ENCODE measurements at places on chromosomes 13 and 19.
A peak's percentile ranks its signal among the peaks of the same experiment; 100 is the strongest.

DNA sequence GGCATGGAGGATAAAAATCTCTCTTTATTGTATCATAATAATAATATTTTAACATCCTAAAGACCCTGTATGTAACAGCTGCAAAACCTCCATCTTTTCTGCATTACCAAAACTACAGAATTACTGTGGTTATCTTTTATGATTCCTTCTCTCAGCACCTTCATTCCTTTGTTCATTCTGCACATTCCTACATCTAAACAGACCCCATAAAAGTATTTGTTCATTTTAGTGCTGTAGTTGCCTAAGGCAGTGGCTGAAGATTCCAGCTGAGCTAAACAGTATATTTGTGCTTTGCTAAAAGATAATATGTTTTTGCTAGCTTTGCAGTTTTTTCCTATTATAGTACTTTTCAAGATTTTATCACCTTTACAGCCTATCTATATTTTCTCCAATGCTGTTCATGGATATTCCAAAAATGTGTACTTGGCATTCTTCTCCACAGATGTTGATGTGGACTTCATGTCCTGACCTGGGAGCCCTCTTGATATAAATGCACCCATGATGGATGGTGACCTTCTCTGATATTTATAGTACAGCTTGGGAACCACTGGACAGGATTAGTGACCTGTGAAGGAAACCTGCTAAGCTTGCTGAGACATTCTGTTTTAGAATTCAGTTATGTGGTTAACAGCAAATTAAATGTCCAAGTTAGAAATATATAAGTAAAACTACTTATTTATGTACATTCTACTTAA is 2832.9 kb upstream of the PCDH20 start:
- DNase-seq: no peak

- no peak for DNase-seq
These were observed 94.5 kb downstream of the GNG7 start for GRCh38 chr19:2607712-2608601.

DNA sequence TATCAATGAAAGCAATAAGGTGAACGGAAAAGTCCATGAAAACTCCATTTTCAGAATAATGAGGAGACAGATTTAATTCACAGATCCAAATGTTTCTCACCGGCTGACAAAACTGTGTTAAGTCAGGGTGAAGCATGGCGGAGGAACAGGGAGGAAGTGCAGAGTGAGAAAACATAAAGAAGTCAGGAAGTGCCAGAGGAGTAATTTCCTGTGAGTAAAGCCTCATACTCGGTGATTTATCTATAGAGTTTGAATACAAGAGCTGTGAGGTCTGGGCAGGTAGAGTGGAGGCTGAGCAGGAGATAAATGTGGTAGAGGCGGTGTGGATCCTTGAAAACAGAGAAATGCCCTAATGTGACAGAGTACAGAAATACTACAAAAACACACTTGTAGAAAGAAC is 11.4 kb downstream of the CARD8 start:
- DNase-seq: peak; percentile 47

DNA sequence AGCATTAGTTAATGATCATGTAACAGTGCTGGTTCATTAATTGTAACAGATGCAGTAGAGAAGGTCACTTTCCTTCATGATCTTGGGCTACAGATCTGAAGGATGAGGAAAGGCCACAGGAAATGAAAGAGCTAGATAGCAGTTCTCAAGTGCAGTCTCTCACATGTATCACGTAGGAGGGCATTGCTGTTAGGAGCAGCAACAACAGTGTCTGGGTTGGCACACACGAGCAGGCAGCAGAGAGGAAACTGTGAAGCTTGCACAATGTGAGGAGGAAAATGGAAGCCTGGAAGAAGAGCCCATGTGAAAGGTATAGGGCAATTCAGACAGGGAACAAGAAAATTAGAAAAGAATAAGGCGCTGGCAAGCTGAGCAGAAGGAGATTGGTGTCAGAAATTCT is 1741.5 kb downstream of the PCDH9 start:
- DNase-seq: peak; percentile 36

- no peak for DNase-seq
These were observed 8.9 kb downstream of the GRTP1 start for GRCh38 chr13:113354831-113355610.

DNA sequence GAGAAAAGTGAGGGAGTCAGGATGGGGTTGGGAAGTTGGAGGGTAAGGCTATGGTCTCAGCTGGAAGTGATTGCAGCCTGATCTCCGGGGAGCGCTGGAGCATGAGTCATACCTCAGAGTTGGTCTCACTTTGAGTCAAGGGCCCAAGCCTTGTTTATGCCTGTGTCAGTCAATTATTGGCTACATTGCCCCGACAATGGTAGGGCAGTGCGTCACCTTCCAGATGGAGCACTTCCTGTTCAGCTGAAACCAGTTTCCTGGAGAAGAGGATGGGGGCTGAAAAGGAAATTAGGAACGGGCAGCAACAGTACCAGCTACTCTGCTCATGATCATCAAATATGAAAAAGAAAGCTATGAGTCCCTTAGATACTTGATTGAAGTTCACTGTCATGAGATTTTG is 60.4 kb downstream of the ADGRE1 start:
- peak; percentile 75 for DNase-seq

DNA sequence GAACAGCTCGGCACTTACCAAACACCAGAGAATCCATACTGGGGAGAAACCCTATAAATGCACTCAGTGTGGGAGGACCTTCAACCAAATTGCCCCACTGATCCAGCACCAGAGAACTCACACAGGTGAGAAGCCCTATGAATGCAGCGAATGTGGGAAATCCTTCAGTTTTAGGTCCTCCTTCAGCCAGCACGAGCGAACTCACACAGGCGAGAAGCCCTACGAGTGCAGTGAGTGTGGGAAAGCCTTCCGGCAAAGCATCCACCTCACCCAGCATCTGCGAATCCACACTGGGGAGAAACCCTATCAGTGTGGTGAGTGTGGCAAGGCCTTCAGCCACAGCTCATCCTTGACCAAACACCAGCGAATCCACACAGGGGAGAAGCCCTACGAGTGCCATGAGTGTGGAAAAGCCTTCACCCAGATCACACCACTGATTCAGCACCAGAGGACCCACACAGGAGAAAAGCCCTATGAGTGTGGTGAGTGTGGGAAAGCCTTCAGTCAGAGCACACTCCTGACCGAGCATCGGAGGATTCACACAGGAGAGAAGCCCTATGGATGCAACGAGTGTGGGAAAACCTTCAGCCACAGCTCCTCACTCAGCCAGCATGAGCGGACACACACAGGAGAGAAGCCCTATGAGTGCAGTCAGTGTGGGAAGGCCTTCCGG is 8.3 kb downstream of the ZNF135 start:
- no peak for DNase-seq

GRCh38 chr13:28636677-28637317 is 22.1 kb upstream of the POMP start:
- DNase-seq: peak; percentile 88

- DNase-seq: peak; percentile 70
These were observed 26.2 kb downstream of the RAP2A start for GRCh38 chr13:97460004-97460775.

DNA sequence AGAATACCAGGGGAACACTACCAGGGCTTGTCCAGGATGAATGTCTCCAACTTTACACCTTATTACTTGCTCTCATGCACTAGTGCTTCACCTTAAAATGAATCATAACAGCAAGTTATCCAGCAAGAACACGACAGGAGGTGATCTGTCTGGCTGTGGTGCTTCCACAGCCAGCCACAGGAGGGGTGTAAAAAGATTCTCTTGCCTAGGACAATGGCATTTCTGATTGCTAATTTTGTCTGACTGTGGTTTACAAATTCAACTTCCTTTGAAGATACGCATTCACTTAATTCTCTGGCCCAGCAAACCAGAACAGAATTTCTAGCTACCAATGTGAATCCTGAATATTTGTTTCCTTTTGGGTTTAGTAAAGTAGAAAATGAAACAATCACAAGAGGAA is 23.1 kb upstream of the COG3 start:
- peak; percentile 17 for DNase-seq

GRCh38 chr13:78659732-78660494 is 958 bp upstream of the OBI1 start:
- DNase-seq: no peak

DNA sequence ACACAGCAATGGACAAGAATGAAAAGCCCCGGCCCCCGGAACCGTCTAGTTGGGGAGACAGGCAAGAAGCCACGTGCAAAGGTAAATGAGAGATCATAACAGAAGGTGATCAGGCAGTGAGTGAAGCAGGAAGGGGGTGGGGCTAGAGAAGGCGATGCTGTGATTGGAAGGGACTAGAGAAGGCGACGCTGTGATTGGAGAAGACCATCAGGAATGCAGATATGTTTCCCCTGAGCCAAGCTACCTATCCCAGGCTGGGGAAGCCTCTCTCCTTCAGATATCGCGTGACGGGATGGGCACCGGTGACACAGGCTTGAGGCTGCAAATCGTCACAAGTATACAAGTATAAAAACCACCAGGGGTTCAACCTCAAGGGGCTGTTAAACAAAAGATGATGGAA is 21.8 kb downstream of the DCAF15 start:
- no peak for DNase-seq

GRCh38 chr19:34649886-34650543 is 26.9 kb downstream of the SCGB2B2 start:
- no peak for DNase-seq

DNA sequence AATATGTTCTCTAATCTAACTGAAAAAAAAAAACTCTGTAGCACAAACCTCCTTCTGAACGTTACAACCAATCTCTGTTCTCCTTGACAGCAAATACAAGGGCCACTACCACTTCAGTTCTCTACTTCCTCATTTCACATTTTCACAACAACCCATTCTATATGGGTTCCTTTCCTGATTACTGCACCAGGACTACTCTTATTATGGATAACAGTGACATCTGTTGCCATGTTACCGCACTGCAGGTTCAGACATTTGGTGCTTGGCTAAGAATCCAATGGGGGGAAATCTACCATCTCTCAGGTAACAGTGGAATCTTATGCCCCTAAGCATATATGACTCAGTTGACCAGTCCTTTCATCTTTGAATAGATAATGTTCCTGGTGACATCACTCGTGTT is 11.6 kb upstream of the FPR3 start:
- peak; percentile 90 for DNase-seq

DNA sequence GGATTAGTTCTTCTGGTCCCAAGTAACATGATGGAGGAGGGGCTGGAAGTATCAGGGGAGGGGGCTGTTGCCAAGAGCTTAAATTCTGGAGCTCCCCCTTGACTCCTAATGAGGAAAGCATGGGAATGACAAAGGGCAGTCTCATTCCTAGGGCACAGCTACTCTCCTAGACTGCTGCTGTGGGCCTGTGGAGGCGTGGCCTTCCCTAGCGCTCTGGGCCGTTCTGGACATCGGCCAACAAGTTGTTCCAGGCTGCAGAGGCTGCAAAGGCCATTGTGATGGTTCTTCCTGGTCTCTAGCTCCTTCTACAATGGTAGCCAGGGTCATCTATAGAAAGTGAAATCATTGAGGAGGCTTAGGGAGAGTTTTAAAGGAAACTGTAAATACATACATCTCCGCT is 916.6 kb downstream of the DIAPH3 start:
- DNase-seq: no peak

- no peak for DNase-seq
These were observed 154.7 kb upstream of the ARGLU1 start for GRCh38 chr13:106722620-106723019.

- DNase-seq: no peak
These were observed 7.5 kb downstream of the IL4I1 start for GRCh38 chr19:49889038-49889686.

Data from inflammatory macrophage treated with lipopolysaccharide for 4 hours (primary cell).